Type B pancreatic cell (in vitro differentiated cells): ENCODE measurements at places on chromosomes 16 and 17.
A peak's percentile ranks its signal among the peaks of the same experiment; 100 is the strongest.

DNA sequence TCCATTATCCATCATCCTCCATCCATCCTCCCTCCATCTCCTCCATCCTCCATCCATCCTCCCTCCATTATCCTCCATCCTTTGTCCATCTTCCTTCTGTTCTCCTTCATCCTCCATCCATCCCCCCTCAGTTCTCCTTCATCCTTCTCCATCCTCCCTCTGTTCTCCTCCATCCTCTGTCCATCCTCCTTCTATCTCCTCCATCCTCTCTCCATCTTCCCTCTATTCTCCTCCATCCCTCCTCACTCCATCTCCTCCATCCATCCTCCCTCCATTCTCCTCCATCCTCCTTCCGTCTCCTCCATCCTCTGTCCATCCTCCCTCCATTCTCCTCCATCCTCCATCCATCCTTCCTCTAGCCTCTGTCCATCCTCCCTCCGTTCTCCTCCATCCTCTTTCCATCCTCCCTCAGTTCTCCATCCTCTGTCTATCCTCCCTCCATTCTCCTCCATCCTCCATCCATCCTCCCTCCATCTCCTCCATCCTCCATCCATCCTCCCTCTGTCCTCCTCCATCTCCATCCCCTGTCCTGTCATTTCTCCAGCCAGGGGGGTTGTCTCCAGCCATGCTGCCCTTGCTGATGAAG, 143.7 kb downstream of the SDK2 start:
- peaks cover 8% of the 10 kb centered on the region for H3K4me1 ChIP-seq
- no peak overlapping the region for H3K4me3 ChIP-seq
- H3K27ac ChIP-seq, result no peak overlapping the region
- H3K36me3 ChIP-seq, result no peaks in the 10 kb centered on the region

GRCh38 chr16:89217388-89218191, at the start of gene ZNF778:
Gene ZNF778, plus strand, starts transcription at chr16:89217703. Its CDS starts 3,425 bp downstream, at chr16:89221128.
- H3K36me3 ChIP-seq, result peaks cover 7% of the 10 kb centered on the region
- DNase-seq, result no peak
- no peaks in the 10 kb centered on the region for H3K27me3 ChIP-seq
- peaks cover 16% of the 10 kb centered on the region for H3K4me1 ChIP-seq
- peak within 1 kb of the TSS; percentile 83 for H3K27ac ChIP-seq

DNA sequence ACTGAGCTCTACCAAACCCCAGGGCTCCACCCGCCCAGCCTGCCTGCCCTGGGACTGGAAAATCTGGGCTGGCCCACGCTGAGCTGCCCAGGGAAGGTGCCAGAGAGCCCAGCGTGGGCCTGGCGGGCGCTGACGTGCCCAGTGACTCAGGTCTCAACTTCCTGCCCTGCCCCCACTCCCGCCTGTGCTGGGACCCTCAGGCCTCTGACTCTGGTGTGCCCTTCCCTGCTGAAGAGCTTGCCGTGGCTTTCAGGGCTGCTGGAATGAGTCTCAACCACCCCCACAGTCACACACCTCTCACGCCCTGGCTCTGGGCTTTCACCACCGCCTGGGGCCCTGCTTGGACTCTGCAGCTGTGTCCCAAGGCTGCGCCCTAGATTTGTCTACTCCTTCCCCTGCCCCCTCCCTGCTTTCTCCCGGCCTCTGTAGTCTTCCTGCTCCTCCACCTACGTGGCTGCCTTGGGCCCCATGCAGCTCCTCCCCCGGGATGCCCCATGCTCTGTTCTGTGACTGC, 10.4 kb downstream of the LLGL1 start:
- no peaks in the 10 kb centered on the region for H3K36me3 ChIP-seq
- H3K4me3 ChIP-seq, result no peak overlapping the region
- H3K27me3 ChIP-seq, result no peaks in the 10 kb centered on the region
- no peak overlapping the region for H3K27ac ChIP-seq
- peaks cover 3% of the 10 kb centered on the region for H3K4me1 ChIP-seq

DNA sequence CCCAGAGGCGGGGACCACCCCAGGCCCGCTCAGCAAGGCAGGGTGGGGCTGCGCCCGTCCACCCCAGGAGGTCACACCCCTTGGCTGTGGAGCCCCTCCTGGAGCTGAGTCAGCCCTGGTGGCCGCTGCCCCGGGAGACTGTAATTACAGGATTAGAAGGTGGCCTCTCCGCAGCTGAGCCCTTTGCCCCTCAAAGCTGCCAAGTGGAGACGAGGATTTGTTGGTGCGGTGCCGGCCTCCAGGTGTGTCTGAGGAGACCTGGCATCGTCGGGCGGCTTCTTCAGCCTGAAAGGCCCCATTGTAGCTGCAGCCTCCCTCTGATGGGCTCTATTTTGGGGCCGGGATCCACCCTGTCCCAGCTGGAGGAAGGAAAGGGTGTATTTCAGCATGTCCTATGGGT, 22.7 kb upstream of the SPNS2 start:
- DNase-seq, result no peak
- no peaks in the 10 kb centered on the region for H3K27me3 ChIP-seq
- peak overlapping the region; percentile 44 for H3K4me3 ChIP-seq
- H3K4me1 ChIP-seq, result peaks cover 11% of the 10 kb centered on the region

DNA sequence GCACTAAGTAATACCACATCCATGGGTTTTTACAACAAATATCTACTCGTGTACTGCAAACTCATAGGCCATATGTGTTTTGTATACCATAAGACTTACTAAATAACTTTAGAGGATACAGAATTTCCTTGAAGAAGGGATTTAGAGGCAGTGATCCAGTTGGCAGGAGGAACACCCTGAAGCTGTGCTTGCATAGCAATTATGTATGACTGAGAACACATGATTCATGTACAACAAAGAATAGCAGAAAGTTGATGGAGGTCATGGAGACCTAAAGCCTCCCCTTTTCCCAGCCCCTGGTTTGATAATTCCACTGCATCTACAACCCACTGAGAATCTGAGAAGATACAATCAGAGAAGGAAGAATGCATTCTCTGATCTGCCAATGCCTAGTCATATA, 83.8 kb upstream of the PMFBP1 start:
- H3K4me1 ChIP-seq, result peaks cover 7% of the 10 kb centered on the region
- no peak overlapping the region for H3K4me3 ChIP-seq
- no peak for DNase-seq
- no peak overlapping the region for H3K27ac ChIP-seq
- no peaks in the 10 kb centered on the region for H3K36me3 ChIP-seq

GRCh38 chr17:50182783-50183420, 17.1 kb downstream of the SGCA start:
- no peak overlapping the region for H3K27ac ChIP-seq
- H3K36me3 ChIP-seq, result no peaks in the 10 kb centered on the region
- peaks cover 14% of the 10 kb centered on the region for H3K27me3 ChIP-seq
- no peak for DNase-seq

- no peak overlapping the region for H3K4me3 ChIP-seq
- H3K27me3 ChIP-seq, result peaks cover 8% of the 10 kb centered on the region
- DNase-seq, result no peak
- no peak overlapping the region for H3K27ac ChIP-seq
- no peaks in the 10 kb centered on the region for H3K36me3 ChIP-seq
These were observed 121.7 kb downstream of the SLC39A11 start for GRCh38 chr17:72970797-72971196.

DNA sequence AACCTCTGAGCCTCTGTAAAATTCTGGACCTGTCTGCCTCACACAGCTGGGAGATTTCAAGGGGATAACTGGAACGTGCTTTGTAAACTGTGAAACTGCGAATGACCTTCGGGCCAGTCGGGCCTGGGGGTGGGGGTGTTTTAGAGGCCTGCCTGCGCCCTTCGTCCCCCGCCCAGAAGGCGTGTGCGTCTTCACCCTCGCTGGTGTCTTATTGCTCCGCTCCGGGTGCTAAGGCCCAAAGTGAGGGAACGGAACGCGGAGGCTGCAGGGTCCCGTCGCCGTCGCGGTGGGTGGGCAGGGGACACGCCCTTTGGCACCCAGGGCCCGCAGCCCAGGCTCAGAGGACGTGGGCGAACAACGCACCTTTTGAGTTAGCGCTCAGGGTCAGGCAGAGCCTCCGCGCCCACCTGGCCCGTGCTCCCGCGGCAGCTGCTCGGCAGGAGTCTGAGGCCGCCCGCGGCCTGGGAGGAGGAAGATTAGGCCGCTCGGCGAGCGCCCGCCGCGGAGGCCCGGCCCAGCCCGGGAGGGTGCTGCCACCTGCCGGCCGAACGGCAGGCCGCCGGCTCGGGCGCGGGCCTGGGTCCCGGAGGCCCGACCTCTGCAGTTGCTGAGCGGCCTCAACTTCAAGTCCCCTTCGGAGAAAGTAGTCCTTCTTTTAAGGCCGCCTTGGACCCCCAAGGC, 29.7 kb downstream of the DCAKD start:
- H3K27me3 ChIP-seq, result peaks cover 32% of the 10 kb centered on the region
- H3K27ac ChIP-seq, result peak overlapping the region; percentile 52
- H3K4me3 ChIP-seq, result peak overlapping the region; percentile 85
- DNase-seq, result peak; percentile 84

DNA sequence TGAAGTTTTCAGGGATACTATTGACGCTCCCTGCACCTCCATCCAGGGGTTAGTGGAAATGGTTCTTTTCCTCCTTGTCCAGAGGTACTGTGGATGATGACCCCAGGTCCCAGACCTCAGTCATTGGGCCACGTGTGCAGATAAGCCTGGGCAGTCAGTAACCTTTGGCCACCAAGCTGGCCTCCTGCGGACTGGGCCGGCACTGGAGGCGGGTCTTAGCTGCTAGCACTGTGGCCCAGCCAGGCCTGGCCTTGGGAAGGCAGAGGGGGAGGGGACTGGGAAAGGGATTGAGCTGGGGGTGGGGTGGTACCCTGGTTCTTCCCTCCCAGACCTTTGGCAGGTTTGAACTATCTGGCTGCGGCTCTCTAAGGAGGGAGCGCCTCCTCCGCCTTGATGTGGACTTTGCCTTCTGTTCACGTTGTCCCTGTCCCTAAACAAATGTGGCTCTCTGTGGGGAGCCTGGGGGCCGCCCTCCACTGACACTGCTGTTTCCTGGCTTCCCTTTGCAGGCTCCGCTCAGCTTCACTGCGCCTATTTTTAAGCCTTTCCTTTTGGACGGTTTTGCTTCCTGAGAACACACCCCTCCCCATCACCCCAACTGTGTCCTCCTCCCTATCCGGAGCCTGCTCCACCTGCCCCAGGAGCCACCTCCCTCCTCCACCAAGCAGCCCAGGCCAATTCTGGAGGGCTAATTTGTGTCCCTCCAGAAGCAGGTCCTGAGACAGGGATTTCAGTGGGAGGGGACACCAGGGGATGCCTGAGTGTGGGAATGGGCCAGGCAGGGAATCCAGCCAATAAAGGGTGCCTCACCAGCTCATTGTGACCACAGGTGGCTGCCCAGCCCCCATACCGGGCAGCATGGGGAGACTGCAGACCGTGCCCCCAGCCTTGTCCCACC, 251.9 kb downstream of the SEC14L1 start:
- no peaks in the 10 kb centered on the region for H3K36me3 ChIP-seq
- no peaks in the 10 kb centered on the region for H3K27me3 ChIP-seq
- H3K4me3 ChIP-seq, result peak overlapping the region; percentile 22
- DNase-seq, result no peak
- peak overlapping the region; percentile 80 for H3K27ac ChIP-seq

DNA sequence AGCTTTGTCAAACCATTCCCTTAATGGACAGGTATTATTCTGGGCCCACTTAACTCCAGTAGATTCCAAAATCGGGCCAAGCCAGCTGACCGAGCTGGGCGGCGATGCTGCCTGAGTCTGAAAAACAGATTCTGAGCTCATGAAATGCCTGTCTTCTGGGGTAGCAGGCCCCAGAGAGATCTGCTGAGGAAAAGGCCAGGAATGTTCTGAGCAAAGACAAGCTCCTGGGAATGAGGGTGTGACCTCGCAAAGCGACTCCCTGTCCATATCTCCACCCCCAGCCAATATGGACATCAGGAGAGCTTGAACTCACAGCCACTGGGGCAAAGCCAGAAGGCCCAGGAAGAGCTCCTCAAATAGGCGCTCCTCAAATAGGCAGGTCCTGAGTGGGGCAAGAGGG, 23.7 kb downstream of the ZNF423 start:
- no peak overlapping the region for H3K4me3 ChIP-seq
- peak overlapping the region; percentile 50 for H3K27ac ChIP-seq
- no peak for DNase-seq
- peaks cover 9% of the 10 kb centered on the region for H3K36me3 ChIP-seq
- H3K4me1 ChIP-seq, result peaks cover 61% of the 10 kb centered on the region

DNA sequence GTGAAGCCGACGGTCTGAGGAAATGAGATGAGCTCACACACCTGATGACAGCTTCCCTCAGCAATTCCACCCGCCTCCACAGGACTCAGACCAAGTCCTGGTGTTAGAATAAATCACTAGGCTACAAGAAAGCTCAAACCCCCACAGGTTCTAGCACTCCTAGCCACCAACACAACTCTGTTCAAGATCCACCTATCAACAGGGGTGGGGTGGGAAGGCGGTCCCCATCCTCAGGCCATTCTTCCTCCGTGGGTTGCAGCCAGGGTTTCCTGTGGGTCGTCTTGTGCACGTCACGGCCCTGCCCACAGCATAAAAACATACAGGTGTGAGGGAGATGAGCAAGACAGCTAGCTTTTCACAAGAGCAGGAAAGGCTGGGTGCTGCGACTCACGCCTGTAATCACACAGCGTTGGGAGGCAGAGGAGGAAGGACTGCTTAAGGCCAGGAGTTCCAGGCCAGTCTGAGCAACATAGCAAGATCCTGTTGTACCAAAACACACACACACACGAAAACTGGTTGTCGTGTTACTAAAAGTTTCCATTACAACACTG, 81.1 kb downstream of the ANKRD11 start:
- no peaks in the 10 kb centered on the region for H3K36me3 ChIP-seq
- H3K4me1 ChIP-seq, result peaks cover 78% of the 10 kb centered on the region
- DNase-seq, result no peak
- peak overlapping the region; percentile 60 for H3K4me3 ChIP-seq
- H3K27me3 ChIP-seq, result no peaks in the 10 kb centered on the region

DNA sequence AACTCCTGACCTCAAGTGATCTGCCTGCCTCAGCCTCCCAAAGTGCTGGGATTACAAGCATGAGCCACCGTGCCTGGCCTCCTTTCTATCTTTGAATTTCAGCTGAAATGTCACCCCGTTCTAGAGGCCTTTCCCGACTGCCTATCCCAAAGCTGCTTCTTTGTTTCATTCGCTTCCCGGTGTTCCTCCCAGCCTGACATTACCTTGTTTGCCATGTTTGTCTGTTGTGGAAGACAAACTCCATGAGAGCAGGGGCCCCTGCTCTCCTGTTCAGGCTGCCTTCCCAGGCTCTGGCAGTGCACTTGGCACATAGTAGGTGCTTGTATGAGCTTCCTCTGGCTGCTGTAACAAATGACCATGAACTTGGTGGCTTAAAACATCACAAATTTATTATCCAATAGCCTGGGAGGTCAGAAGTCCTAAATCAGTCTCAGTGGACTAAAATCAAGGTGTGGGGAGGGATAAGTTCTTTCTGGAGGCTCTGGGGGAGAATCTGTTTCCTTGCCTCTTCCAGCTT, 2.6 kb upstream of the CCL22 start:
- no peaks in the 10 kb centered on the region for H3K36me3 ChIP-seq
- H3K27me3 ChIP-seq, result peaks cover 5% of the 10 kb centered on the region
- no peaks in the 10 kb centered on the region for H3K4me1 ChIP-seq
- H3K4me3 ChIP-seq, result no peak overlapping the region
- no peak overlapping the region for H3K27ac ChIP-seq
- DNase-seq, result no peak

- no peaks in the 10 kb centered on the region for H3K36me3 ChIP-seq
- H3K4me1 ChIP-seq, result no peaks in the 10 kb centered on the region
These were observed 6.1 kb downstream of the WDR81 start for GRCh38 chr17:1730326-1731193.
